ENCODE measurements at places on chromosomes 7 and 10.

GRCh38 chr10:112262546-112262945 lies 20.7 kb upstream of the TECTB start:
- DNase-seq: no peak

GRCh38 chr7:828793-829561 lies 3.3 kb upstream of the SUN1 start:
- no peak for DNase-seq

- DNase-seq: no peak
Measured at GRCh38 chr7:5797716-5798115, 16.3 kb upstream of the RNF216 start.

DNA sequence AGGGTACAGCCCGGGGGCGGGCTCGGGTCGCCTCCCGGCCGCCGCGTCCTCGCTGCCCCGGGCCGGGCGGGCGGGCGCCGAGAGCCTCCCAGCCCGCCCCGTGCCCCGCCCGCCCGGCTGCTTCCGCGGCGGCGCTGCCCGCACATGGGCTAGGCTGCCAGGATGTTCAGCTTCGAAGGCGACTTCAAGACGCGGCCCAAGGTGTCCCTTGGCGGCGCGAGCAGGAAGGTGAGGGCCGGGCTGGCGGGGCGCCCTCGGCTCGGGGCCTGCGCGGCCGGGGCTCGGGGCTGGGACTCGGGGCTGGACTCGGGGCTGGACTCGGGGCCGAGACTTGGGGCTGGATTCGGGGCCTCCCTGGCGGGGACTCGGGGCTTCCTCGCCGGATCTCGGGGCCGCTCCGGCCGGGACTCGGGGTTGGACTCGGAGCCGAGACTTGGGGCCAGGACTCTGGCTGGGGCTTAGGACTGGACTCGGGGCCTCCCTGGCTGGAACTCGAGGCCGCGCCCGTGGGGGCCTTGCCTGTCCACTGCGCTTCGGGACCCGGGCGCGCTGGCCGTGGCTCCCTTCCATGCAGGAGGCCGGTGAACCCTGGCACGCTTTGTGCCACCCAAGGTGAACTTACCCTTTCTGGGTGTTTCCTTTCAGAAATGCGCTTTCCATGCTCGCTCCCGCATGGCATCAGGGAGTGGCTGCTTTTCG lies 534 bp downstream of the UBE3C start:
- peak; percentile 5 for DNase-seq

GRCh38 chr7:93402944-93403343 lies 170.8 kb downstream of the VPS50 start:
- no peak for DNase-seq

DNA sequence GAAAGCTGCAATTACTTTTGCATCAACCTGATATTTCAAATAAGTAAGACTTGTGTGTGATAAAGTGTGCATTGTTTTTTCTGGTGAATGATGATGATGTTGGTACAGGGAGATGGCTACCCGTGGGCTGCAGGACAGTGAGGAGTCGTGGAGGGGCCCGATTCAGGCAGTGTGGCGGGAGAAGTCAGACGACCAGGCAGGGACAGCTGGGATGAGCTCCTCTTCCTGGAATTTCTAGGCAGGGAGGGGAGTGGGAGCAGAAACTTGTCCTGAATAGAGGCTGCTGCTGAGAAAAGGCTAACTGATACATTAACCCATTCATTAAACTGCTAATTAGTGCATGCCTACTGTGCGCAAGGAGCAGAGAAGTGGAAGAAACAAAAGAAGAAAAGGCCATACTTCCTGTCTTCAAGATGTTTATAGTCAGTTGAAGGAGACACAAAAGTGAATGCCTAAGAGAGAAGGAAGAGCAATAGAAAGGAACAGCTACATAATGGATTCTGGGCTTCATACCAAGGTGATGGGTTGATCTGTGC lies 9.3 kb upstream of the GATAD1 start:
- DNase-seq: no peak

GRCh38 chr7:151035026-151035717 lies 6.9 kb downstream of the ABCB8 start:
- DNase-seq: no peak

DNA sequence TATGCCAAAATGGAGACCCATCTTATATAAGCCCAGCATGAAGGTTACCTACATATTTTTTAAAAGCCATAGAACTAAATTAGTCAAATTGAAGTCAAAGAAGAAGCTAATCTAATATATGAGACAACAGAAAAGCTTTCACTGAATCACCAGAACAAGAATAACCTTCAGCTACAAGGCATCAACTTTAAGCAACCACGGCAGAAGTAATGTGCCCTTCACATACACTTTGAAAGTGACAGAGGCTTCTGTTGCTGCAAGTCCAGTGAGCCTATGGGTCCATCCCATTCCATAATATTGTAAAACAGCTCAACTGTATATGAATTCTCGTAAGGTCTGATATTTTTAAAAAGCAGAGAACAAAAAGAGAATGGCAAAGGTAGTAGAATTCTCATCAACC lies 36.5 kb downstream of the CTNNA3 start:
- no peak for DNase-seq

GRCh38 chr7:38905056-38905759 lies 3.8 kb downstream of the VPS41 start:
- no peak for DNase-seq

GRCh38 chr7:29278337-29279069 lies 83.9 kb downstream of the CHN2 start:
- no peak for DNase-seq

GRCh38 chr10:29323367-29323766 lies 34.5 kb downstream of the LYZL1 start:
- DNase-seq: no peak

GRCh38 chr7:45625714-45626440 lies 51.7 kb downstream of the ADCY1 start:
- DNase-seq: no peak

DNA sequence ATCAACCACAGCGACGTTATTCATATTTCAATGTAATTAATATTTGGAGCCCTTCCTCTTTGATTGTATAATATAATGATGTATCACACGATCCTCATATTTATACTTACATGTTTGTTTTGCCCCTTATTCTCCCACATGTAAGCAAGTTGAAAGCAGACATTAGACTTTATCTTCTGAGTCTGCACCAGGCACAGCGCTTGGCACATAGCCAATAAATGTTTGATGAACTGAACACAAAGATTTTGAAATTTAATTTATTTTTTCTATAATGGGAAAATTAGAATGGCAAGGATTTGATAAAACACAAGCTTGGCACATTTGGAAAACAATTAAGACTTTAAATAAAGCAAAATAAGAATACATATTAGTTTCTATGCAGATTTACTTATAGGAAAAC lies 31.6 kb downstream of the ZFAND4 start:
- DNase-seq: no peak

- DNase-seq: no peak
Measured at GRCh38 chr10:119189811-119190282, 11.2 kb upstream of the PRDX3 start.

Data from activated T-cell treated with anti-CD3 and anti-CD28 coated beads for 24 hours (primary cell).